RPMI8226 (cell line): ENCODE measurements at places on chromosomes 6 and 20.

GRCh38 chr20:57748601-57749130 lies 38.9 kb upstream of the PMEPA1 start:
- DNase-seq, result peak; percentile 74

- DNase-seq, result no peak
Measured at GRCh38 chr6:41573276-41573675, 27.1 kb downstream of the FOXP4 start.

DNA sequence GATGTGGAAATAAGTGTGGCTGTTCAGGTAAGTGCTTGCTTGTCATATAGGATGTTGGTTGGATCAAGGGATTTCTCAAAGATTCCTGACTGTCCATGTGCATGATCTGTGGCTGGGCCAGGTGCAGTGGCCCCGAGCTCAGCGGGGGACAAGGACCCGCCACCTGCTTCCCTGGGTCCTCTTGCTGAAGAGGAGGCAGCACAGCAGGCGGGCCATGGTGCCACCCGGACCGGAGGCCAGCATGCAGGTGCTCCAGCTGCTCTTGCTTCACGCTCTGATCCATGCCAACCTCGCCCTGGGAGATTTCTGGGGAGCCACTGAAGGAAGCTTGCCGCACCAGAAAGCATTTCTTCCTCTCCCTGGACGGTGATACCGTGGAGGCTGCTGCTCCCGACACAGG lies 173.8 kb downstream of the HIVEP2 start:
- DNase-seq, result no peak

- DNase-seq, result no peak
Measured at GRCh38 chr6:21459641-21460040, 133.9 kb upstream of the SOX4 start.

- DNase-seq, result no peak
Measured at GRCh38 chr6:118350881-118351430, 197.1 kb upstream of the PLN start.

DNA sequence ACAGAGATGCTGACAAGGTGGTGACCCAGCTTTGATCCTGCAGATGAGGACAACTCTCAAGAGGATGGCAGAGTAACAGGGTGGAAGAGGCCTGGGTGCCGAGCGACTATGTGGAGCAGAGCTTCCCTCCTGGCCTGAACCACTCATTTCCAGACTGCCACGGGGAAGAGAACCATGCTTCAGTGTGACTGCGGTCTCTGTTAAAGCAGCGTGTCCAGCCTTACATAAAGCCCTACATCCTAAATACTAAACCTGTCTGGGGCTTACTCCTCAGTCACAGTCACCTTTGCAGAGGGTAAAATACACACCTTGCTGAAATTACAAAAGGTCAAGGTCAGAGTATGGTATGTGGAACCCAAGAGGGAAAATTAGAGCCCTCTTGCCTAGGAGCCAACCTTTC lies 312.9 kb downstream of the CDC5L start:
- no peak for DNase-seq

GRCh38 chr6:105537981-105538578 lies 135.2 kb upstream of the PREP start:
- DNase-seq, result no peak
